ENCODE measurements at places on chromosomes 11 and 22.

GRCh38 chr22:26461188-26461810 lies 22.3 kb downstream of the HPS4 start:
- peak; percentile 49 for DNase-seq

- no peak for DNase-seq
Observed at GRCh38 chr22:40001106-40001505, 6.4 kb downstream of the FAM83F start.

DNA sequence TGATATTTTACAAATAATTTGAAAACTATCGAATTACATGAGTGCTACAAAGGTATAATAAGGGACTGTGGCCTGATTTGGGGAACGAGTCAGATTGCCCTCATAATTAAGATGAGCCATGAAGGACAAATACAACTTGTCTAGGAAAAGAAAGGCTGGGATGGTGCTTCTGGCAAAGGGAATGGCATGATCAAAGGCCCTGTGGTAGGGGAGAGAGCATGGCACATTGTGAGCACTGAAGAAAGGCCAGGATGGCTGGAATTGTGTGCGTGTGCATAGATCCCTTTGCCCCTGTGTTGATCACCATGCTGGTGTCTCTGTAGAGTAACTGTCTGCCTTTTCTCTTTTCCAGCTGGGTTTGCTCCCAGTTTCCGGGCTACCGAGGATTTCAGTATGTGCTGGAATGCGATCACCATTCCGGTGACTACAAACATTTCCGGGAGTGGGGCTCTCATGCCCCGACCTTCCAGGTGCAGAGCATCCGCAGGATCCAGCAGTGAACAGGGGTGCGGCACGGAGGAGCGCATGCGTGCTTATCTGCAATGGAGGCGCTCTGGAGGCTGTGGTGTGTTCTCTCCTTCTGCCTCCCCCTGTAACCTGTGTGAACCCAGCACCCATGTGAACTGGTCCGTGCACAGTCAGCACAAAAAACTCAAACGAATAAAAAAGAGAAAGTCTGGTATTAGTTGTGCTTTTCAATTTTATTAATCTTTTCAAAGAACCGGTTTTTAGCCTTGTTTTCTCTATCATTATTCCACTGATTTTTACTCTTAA lies 8.4 kb downstream of the CRYBA4 start:
- no peak for DNase-seq

GRCh38 chr22:50035976-50036724 lies 21.9 kb downstream of the TTLL8 start:
- no peak for DNase-seq

DNA sequence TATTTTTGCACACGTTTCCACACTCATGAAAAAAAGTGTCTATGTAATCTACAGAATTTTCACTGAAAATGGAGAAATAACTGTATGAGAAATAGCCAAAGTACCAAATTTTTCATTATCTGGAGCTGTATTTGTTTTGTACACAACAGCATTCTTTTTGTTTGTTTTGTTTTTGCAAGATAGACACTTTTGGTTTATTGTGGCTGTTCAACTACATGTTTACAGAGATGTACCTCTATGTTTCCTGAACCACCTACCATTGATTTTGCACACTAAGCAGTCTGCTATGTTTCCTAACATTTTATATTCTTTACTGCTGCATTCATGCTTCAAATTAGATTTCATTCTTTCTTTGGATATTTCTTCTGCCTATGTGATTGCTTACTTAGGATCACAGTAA lies 116.3 kb downstream of the ELP4 start:
- no peak for DNase-seq
